ENCODE measurements at places on chromosomes 1 and 21.

- no peak for DNase-seq
These were observed 139.5 kb downstream of the ZZZ3 start for GRCh38 chr1:77542813-77543420.

GRCh38 chr1:18217398-18218043 lies 109.9 kb downstream of the IGSF21 start:
- DNase-seq, result no peak

DNA sequence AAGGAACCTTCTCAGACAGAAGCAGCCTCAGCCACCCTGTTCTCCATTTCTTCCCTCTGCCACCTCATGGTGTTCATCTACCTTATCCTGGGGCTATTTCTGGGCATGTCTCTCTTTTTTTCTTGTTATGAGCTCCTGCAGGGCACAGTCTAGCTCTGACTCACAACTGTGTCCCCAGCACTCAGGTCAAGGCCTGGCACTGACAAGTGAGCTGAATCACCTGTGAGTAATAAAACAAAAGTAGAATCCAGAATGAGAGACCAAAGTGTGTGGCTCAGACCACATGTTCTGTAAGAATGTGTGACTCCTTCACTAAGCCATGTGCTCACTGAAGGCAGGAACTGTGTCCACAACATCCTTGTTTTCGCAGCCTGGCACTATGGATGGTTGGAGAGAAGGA lies 23.2 kb downstream of the C1orf94 start:
- DNase-seq, result no peak

GRCh38 chr1:51724797-51725196 lies 107.9 kb downstream of the OSBPL9 start:
- no peak for DNase-seq

- DNase-seq, result no peak
These were observed 228.5 kb downstream of the RHOU start for GRCh38 chr1:228963795-228964177.

- DNase-seq, result no peak
These were observed 209.8 kb upstream of the KIAA0040 start for GRCh38 chr1:175402336-175402735.

DNA sequence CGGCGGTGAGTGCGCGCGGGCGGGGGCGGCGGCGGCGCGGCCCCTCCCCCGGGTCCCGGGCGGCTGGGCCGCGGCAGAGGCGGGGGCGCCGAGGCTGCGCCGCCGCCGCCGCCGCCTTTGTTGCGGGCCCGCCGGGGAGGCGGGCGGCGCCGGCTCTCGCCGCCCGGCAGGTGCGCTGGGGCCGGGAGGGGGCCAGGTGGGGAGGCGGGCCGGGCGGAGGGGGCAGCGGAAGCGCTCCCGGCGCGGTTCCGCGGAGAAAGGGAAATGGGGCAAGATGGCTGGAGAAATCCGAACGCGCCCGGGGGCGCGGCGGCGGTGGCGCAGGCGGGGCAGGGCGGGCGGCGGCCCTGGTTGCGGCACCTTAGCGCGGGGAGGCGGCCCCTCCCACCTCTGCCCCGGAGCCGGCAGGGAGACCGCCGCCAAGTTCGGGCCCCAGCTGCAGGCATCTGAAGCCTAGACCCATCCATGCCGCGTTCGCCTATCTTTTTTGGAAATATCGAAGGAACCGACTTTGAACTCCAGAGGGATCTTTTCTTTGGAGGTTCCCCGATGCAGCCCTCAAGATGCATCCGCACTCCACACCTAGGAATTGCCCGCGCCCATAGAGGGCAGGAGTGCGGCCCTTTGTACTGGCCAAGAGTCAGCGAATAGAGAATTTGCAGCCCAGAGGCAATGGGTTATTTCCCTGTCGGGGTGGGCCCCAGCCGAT lies 479 bp downstream of the POGK start:
- peak; percentile 24 for DNase-seq

DNA sequence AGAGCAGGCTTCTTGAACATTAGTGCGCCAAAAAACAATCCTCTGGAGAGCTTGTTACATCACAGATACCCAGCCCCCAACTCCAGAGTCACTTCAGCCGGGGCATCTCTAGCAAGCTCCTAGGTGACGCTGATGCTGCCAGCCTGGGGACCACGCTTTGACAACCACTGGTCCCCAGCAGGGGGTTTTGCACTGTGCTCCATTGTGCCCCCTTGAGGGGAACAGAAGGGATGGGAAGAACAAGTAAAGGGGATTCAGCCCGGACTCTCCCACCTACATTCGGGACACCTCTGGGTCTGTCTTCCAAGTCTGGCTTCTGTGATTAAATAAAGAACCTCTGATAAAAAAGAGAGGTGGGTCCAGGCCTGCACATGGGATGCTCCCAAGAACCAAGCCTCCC lies 60.4 kb downstream of the ATP5PO start:
- DNase-seq, result no peak

DNA sequence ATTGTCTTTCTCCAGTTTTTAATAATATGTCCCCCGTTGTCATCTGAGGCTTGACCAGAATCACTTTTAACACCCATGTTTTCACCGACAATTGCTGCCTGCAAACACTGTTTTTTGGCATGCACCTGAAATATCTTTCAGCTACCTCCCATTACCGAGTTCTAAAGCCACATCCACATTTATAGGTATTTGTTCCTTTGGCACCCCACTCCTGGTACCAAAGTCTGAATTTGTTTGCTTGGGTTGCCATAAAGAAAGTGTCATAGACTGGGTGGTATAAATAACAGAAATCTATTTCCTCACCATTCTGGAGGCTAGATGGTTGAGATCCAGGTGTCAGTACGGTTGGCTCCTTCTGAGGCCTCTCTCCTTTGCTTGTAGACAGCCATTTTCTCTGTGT lies 94.2 kb downstream of the OBSCN start:
- DNase-seq, result no peak

DNA sequence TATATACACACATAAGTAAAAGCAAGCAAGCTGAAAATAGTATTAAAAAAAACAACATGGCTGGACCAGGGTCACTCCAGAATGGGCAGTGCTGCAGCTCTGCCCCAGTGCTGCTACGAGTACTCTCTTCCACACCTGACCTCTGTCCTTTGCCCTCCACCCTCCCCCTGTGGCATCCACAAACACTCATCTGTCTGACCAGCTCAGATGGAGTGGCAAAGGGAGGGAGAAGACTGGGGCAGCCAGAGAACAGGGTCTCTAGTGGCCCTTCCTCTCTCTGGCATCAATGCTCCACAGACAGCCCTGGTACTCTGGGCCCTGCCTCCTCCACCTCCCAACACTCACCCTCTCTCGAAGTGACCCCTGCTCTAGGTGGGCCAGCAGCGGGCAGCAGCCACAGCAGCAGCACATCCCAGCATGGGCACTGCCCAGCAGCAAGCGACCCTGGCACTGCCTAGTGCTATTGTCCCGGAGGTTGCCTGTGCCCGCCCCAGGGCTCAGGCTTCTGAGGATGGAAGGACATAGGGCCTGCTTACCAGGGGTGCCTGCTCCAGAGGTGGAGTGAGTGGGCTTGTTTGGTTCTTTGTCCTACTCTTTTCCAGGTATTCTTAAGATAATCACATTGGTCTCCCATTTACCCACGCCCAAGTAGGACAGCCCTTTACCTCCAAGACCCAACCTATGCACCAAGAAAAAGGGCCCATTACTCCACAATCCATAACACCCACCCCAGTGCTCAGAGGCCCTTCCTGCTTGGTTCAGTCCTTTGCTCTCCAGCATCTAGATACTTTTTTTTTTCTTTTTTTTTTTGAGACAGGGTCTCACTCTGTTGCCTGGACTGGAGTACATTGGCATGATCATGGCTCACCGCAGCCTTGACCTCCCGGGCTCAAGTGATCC lies 6.2 kb downstream of the ARHGEF2 start:
- DNase-seq, result no peak

- DNase-seq, result no peak
These were observed 3.4 kb downstream of the NLRP3 start for GRCh38 chr1:247419336-247419735.

DNA sequence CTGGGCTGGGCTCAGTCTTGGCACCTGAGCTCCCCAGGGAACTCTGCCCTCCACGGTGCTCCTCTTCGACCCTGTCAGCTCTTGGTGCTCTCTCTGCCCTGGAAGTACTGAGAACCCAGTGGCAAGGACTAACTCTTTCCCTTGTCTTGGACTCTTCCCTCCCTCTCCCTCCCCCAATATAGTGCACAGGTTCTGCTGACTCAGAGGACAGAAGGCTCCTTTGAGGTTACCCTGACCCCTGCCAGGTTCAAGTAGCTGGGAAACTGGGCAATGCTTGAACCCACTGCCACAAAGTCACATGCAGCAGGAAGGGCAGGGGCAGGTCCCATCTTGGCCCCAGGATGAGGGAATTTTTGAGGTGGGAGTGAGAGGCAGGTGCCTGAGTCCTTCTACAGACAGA lies 20.3 kb downstream of the KCNQ4 start:
- no peak for DNase-seq

DNA sequence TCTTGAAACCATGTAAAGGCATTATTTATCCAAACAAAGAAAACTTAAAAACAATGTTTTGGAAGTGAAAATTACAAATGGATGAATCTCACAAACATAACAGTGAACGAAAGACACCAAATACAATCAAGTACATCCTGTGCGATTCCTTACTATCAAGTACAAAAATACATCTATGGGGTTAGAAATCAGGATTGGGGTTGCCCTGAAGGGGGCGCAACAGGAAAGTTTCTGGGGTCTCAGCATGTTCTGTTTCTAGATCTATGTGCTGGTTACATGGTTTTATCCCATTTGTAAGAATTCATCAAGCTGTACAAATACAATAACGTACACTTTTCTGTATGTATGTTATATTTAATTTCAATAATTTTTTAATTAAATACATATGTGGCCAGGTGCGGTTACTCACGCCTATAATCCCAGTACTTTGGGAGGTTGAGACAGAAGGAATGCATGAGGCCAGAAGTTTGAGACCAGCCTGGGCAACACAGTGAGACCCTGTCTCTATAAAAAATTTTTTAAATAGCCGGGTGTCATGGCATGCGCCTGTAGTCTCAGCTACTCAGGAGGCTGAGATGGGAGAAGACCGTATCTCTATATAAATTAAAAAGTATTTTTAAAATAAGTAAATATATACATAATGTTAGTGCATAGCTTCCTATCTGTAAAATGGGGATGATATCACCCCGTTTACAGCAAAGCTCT lies 121.5 kb upstream of the SOD1 start:
- no peak for DNase-seq

GRCh38 chr1:53860967-53861411 lies 22.9 kb upstream of the NDC1 start:
- DNase-seq, result peak; percentile 56

DNA sequence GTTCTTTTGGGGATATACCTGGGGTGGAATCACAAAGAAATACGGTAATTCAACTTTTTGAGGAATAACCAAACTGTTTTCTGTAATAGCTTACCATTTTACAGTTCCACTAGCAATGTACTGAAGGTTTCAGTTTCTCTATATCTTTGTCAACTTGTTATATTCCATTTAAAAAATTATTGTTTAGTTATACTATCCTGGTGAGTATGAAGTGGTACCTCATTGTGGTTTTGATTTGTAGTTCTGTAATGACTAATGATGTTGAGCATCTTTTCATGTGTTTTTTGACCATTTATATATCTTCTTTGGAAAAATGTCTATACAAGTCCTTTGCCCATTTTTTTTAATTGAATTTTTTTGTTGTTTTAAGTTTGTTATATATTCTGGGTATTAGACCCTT lies 39.4 kb downstream of the MAST2 start:
- DNase-seq, result no peak

DNA sequence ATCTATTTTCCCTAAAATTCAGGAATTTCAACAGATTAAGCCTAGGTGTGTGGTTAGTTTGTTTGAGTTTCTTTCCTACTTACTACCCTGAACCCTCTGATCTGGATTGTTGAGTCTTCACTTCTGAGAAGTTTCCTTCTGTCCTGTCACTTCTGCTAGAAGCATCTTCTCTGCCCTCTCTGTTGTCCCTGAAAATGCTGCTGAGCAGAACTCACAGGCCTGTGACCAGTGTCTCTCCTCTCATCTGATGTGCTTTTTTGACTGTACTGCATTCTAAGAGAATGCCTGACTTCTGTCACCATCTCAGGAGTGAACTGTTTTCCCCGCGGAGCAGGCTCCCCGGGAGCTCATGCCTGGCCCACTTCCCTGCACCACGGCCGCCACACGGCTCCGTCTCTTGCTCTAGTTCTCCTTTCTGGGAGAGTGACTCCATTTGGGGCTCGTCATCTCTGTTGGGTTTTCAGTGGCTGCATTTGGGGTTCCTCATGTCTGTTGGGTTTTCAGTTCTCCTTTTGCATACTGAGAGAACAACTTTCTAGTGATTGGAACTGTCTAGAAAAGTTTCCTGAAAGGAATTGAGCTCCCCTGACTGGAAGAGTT lies 77.9 kb downstream of the POFUT2 start:
- no peak for DNase-seq

- peak; percentile 61 for DNase-seq
These were observed 36.4 kb upstream of the JAK1 start for GRCh38 chr1:65002508-65003315.

GRCh38 chr1:96533820-96534219 lies 187.8 kb upstream of the PTBP2 start:
- DNase-seq, result no peak

DNA sequence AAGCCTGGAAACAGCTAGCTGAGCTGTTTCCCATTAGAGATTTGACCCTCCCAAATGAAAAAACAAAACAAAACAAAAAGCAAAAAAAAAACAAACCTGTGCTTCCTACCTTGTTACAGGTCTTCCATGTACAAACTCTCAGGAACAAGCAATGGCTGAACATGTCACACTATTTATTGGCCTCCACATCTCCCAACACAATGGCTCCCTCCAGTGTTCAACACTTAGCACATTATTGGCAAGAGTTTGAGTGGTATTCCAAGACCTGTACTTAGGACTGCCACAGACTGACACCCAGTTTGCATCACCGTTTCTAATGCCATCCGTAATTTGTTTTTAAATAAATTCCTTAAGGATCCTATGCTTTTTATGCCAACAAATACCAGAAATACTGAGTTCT lies 195.0 kb upstream of the OLFM3 start:
- no peak for DNase-seq

GRCh38 chr1:202586018-202586821 lies 124.0 kb downstream of the SYT2 start:
- no peak for DNase-seq

DNA sequence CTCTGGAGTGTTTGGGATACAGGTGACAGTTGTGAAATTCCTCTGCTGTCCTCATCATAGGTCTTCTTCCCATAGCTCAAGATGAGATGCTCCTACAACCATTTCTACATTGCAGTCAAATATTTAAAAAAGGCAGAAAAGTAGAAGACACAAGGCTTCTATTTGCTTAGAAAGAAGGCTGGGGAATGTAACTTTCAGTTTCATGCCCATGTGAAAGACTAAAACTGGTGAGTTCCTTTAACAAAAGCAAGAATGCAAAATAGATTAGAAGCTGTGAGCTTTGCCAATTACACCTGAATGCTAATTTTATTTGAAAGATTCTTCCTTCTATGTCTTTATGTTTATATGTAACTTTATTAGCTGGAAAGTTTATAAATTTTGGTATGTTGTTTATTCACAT lies 1682.7 kb downstream of the BRINP3 start:
- DNase-seq, result no peak

DNA sequence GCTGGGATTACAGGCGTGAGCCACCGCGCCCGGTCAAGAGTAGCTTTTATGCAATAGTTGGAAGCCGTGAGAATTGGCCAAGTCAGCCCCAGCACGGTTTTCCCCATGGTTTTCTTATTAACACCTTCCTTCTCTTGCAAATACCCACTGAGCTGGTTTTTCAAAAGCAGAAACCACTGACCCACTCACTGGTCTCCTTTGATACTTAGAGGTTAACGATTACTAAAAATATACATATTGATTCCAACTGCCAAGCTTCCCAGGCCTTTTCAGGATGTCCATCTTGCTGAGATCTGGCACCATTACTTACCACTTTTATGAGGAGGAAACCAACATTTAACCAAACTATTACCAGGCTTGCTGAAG lies 25.9 kb upstream of the TARDBP start:
- DNase-seq, result no peak

GRCh38 chr1:74455390-74455789 lies 57.0 kb downstream of the LRRC53 start:
- no peak for DNase-seq
